NCI-H524 (cell line): ENCODE measurements at places on chromosomes 12 and 14.

DNA sequence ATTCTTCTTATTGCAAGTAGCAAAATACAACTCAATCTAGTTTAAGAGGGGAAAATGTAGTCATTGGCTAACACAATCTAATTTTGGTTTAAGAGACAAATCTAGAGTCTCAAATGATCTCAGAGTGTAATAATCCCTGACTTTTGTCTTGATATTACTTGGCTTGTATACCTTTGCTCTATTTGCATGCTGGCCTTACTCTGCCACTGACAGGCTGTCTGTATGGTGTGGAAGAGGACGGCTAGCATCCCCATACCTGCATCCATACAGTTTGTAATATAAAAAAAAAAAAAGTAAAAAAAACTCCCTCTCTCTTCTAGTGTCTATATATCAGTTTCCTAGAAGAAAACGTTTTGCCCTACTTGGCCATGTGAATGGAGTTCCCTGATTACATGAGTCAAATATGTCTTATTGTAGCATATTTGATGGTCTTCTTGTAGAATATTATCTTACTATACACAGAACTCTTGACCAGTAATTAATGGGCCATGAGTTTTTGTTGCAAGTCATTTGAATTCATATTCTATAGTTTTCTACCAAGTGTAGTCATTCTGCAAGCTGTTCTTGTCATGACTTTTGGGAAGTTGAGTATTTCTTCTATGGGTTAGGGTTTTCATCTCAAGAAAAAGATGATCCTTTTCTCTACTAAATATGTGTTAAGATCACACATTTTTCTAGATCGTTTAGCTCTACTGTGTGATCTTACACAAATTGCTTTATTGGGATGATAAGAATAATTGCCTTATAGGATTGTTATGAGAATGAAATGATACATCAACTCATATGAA, 8.2 kb downstream of the HIF1A start:
- DNase-seq: no peak

- DNase-seq: no peak
Measured at GRCh38 chr14:51862176-51862796, 1.9 kb downstream of the GNG2 start.

GRCh38 chr12:130391186-130391585, 53.5 kb downstream of the PIWIL1 start:
- no peak for DNase-seq

- no peak for DNase-seq
Measured at GRCh38 chr12:79033788-79034187, 169.2 kb downstream of the SYT1 start.

DNA sequence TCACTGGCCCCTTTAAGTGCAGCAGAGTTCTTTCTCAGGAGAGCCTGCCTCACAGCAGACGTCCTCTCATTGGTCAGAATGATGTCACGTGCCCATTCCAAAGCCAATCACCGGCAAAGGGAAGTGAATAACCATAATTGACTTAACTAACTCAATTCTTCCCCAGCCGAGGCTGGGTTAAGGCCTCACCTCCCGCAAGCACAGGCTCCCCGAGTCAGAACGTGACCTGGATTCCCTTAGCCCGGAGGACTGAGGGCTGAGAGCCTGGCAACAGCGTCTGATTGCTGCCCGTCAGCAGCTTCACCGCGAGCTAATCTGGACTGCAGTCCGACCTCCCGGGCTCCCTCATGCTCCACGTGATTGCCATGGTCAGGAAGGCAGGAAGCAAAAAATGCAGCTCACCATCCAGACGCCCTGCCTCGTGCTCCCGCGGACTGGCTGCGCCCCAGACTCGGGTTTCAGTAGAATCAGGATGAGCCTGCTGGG, 92.1 kb upstream of the FZD10 start:
- peak; percentile 20 for DNase-seq

GRCh38 chr12:546265-546919, 86.7 kb downstream of the B4GALNT3 start:
- DNase-seq: no peak

DNA sequence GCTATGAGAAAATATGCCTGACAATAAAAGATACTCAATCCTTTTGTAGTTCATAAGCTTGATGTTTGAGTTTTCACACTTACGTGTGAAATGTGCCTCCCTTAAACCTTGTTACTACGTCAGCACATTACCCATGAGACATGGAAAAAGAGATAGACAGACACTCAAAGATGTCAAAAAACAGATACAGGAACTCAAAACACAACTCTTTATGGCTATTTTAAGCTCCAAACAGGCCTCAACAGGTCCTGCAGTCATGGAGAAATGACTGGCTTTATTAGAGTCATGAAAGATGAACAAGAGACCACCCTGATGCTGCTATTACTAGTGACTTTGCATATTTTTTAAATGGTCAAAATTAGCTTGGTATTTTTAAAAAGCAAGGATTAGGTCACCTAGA, 184.5 kb downstream of the MON2 start:
- no peak for DNase-seq

DNA sequence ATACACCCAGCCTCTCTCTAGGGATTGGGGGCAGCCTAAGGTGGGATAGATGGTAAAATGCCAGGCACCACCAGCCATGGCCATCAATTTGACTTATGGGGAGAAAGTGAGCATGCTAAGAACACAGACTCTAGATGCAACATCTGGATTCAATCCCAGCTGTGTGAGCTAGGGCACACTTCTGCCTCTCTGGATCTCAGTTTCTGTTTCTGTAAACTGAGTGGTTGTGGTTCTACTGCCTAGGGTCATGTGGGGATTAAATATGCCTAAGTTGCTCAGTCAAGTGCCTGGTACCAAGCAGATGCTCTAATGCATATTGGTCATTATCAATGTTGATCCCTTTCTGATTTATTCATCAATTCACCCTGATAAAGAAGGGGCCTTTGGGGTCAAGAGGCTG, 12.6 kb upstream of the OAS1 start:
- no peak for DNase-seq

DNA sequence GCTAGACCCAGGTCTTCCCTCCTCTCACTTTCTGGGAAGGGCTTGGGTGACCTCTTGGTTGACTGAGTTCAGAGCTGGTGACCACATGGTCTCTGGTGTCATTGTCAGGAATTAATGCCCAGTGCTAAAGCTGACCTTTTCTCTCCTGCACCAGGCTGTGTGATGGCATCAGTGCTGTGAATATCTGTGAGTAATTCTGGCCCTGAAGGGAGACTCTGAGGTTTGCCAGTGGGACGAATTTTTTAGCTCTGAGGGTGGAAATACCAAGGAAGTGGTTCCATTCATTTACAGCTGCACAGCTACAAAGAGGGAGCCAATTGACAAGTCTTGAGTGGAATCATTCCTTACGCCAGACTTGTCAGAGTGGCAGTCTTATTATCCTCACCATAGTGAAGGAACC, 6.2 kb upstream of the KRT86 start:
- no peak for DNase-seq

DNA sequence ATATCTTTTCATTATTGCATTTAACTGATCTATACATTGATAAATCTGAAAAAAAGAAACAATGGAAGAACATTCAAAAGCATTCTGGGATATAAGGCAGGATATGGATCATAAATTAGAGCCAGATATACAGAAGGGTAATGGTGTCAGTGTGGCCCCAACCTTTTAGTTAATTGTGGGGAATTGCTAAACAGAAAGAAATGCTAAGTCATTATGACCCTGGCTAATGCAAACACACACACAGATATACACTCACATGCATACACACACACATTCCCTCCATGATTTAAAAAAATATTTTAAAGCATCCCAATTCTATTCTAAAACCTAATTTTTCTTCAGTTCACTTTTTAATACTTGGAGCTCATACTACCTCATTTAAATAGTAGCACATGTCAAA, 404.5 kb downstream of the BCAT1 start:
- no peak for DNase-seq

- no peak for DNase-seq
Measured at GRCh38 chr12:122870163-122870842, 25.6 kb downstream of the VPS37B start.

GRCh38 chr12:25687226-25687625, 134.1 kb upstream of the LMNTD1 start:
- DNase-seq: no peak

DNA sequence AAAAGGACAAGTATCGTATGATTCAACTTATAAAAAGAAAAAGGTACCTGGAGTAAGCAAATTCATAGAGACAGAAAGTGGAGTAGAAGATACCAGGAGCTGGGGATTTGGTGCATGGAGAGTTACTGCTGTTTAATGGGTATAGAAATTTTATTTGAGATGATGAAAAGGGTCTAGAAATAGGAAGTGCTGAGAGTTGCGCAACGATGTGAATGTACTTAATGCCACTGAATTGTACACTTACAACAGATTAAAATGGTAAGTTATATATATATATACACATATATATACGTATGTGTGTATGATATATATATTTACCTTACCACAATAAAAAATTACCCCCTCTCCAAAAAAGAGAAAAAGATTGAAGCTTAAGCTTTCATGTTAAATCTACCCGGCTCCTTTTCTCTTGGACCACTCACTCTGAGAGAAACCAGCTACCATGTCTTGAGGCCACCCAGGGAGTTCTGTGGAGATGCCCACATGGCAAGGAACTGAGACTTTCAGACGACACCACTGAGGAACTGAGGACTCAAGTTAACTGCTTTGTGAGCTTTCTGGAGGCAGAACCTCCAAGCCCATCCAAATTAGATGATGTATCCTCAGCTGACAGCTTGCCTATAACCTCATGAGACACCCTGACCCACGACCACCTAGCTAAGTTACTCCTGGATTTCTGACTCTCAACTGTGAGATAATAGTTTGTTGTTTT, 130.0 kb upstream of the BTG1 start:
- DNase-seq: no peak

DNA sequence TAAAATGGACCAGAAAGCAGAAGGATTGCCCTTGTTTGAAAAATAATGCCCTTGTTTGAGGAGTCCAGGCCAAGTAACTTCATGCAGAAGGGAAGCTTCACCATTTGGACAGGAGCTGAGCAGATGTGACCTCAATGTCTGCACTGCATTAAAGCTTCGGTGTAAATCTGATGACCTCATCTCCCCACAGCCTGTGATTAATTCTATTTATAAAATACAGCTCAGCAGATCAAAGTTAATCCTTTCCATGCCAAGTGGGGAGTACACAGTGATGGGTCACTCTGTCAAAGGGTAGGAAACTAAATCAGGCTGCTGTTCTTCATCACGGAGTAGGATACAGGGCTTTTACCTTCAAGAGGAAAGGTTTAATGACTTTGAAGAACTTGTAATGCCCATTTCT, 533.7 kb downstream of the RPS29 start:
- DNase-seq: peak; percentile 56

GRCh38 chr12:101050631-101051030, 159.4 kb downstream of the SLC5A8 start:
- DNase-seq: no peak

DNA sequence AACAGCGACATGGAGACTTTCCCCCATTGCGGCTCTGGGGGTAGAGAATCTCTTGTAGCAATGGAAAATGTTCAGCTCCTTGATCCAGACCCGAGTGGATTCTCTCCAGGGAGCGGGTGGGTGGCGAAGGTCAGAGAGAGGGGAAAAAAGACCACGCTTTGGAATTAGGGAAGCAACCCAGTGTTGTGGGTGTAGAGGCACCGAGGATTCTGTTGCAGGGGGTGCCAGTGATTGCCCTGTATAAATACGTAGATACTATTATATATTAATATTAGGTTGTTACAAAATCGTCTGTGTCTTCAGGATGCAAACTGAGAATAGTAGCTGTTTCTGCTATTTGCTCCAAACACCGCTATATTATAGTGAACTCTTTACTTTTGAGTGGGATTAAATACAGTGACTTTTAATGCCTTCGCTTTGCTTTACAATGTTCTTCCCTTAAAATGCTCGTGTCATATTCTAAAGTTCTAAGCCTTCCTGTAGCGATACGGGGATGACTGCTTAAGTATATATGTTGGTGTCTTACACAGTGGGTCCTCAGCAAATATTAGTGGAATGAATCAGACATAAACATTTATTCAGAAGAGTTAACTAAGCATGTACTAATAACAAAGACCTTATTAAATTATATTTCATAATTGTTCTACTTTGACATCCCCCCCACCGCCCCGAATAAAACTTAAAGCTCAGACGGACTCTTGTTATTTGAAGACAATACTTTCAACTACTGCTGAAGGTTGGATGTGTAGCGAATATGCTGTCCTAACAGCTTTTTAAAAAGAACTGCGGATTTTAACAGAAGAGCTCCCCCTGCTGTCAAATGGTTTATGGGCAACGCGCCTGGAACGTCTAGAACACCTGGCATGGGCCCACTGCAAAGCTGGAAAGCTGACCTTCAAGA, 136.4 kb upstream of the KRAS start:
- DNase-seq: peak; percentile 62

- peak; percentile 62 for DNase-seq
Measured at GRCh38 chr14:93303659-93304058, 29.2 kb downstream of the BTBD7 start.

DNA sequence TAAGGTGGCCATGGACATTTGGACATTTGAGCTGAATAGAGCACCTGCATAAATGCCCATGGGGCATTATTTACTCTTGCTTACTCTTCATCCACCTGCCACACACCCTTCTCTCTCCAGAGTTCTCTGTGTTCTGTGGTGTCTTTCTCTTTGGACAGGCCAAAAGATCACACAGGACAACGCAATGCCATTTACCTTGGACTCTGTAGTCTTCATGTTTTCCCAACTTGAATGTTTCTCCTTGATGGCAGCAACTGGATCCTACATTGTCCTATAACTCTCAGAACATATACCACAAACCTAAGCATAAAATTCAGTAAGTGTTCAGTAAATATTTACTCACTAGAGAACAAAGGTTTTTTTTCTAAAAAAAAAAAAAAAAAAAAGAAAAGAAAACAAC, 41.7 kb upstream of the PTHLH start:
- no peak for DNase-seq

DNA sequence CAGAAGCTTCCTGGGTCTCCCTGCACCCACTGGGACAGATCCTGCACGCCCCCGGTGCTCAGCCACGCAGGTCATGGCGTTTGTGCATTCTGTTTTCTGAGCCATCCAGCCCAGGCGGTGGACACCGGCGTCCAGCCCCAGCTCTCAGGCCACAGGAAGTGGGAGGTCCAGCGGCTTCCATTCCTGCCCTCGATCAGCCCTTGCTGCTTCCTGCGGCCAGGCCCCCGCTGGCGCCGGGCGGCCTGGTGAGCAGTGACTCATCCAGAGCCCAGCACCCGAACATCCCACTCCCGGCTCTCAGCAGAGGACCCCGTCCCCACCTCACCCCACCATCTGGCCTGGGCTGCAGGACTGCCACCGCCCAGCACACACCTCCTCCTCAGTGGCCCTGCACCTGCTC, 18.0 kb upstream of the NUDT14 start:
- DNase-seq: no peak

GRCh38 chr12:69732088-69732487, 6.6 kb upstream of the RAB3IP start:
- no peak for DNase-seq

- DNase-seq: no peak
Measured at GRCh38 chr12:116059904-116060303, 217.6 kb downstream of the MED13L start.

GRCh38 chr14:102888748-102889147, 33.7 kb upstream of the AMN start:
- no peak for DNase-seq
